Glutamatergic neuron (in vitro differentiated cells): ENCODE measurements at places on chromosomes 1 and 21. TPM values are rescaled to one million over a fixed set of nuclear protein-coding genes. Genes with fewer than 3 reads are reported as not detected.

DNA sequence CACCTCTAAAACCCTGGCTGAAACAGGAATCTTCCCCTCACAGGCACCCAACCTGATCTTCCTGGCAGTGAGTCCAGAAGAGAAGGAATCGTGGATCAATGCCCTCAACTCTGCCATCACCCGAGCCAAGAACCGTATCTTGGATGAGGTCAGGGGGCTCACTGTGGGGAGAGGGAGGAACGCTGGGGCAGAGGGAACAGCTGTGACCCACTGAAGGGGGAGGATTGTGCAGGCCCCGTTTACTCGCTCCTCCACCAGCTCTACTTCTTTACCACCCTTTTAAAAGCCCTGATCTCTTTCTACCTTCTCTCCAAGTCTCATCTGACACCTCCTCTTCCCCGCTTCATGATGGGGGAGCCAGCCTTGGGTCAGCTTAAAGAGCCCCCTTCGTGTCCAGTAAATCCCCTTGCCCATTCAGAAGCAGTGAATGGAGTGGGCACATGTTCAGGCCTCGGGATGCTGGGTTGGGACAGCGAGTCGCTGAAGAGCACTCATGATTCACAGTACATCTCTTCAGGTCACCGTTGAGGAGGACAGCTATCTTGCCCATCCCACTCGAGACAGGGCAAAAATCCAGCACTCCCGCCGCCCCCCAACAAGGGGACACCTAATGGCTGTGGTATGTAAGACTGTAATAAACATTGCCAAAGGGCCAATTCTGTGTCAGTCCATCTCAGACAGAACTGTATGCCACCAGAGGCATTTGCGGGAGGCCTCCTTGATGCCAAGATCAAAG, 7.3 kb downstream of the PLEKHO1 start:
- no peak for DNase-seq

GRCh38 chr1:225842788-225843425, 33.0 kb downstream of the EPHX1 start:
- no peak for DNase-seq

- DNase-seq: no peak
These were observed 1171.2 kb downstream of the PLA2G4A start for GRCh38 chr1:187999973-188000372.

DNA sequence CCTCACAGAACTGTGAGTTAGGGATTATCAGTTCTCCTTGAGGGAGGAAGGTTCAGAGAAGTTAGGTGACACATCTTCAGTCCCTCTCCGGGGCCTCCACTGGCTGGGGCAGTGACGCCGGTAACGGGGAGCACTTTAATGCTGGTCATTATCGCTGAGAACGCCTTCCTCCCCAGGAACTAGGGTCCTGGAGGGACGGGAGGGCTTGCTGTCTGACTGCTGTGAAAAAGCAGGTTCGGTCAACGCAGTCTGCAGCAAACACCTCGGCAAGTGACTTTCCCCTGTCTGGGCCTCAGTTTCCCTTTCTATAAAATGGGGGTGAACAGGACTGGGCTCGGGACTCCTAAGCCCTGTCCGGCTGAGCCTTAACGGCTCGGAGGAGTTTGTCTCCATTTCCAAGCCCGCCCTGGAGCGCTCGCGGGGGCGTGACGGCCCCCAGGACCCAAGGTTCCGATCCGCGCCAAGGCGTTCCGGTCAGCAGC, 341 bp upstream of the TMEM61 start:
- DNase-seq: no peak

GRCh38 chr1:53541761-53542550, 82.8 kb downstream of the DMRTB1 start:
- DNase-seq: peak; percentile 48

GRCh38 chr1:57131701-57132394, 166.0 kb upstream of the C8B start:
- no peak for DNase-seq

- DNase-seq: peak; percentile 24
These were observed 62.8 kb upstream of the KIF26B start for GRCh38 chr1:245091818-245092637.

DNA sequence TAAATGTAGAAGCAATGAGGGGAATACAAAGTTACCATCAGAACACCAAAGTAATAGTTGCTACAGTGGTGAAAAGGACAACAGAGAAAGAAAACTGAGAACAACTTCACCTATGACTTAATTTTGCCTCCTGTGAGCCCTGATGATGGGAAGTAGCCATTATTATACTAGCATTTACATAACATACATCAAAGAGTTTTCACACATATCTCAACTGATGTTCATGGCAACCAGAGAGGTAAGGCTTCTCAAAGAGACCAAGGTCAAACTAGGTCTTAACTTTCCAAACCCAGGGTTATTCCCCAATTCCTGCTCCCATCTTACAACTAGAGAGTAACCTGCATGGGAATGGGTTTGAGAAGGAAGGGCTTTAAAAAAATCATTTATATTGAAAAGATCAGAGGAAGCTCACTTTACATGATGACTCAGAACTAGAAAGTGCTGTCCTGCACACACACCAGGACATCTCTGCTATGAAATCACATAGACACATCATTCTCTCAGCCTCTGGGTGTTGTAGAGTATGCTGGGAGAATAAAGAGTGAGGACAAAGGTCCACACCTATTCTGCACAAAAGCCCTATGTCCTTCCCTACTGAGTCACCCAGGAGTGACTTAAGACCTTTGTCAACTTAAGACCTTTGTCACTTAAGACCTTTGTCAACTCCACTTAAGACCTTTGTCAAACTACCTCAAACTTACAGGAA, 179.7 kb downstream of the TNFSF18 start:
- DNase-seq: no peak

DNA sequence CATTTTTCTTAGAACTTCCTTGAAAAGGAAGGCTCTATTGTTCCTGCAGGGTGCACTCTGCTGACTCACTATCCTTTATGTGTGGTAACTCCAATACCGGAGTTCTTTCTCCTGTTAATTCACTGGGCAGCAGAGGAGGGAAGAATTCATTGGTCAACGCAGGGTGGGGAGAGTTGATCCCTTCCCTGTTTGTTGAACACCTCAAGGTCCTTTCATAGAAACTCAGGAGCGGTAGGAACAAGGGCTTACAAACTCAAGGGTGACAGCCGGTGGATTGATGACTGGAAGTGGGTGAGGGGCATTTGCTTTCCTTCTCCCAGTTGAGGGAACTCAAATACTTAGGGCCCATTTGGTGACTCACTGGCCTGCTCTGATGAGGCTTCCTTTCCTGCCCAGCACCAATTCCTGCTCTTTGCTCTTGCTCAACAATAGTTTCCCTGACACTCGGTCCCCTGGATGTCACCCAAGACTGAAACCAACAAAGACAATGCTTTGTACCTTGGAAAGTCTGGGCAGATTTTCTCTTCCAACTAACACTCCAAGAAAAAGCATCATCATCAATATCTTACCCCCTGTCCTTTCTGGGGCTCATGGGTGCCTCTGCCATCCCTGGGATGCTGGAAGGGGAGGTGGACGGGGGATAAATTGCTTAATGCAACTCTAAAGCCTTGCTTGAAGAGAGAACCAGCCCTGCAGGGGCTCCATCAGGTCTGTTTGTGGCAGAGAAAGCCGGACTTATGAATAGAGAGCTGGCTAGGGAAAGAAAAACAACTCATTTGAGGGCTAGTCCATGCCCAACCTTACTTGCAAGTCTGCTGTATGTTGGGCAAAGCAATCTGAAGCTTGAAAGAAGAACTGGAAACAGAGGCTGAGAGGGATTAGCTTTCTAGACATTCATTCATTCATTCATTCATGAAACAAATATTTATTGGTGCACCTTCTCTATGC, 9.3 kb downstream of the SLC26A9 start:
- no peak for DNase-seq

The COL18A1 gene
- 9.5 TPM for total RNA-seq

The HCRTR1 gene
- total RNA-seq: not detected

The LYPLA2 gene
- 191 TPM for total RNA-seq

The FAM177B gene
- not detected for total RNA-seq

The EVI5 gene
- total RNA-seq: 19.5 TPM

The RGS8 gene
- total RNA-seq: 3.5 TPM

The GPR37L1 gene
- not detected for total RNA-seq

The BTBD19 gene
- 5.9 TPM for total RNA-seq
